ENCODE measurements at places on chromosomes 13 and 19. TPM values are rescaled to one million over a fixed set of nuclear protein-coding genes. Genes with fewer than 3 reads are reported as not detected.

- DNase-seq = no peak
Observed at GRCh38 chr13:84823528-84823927, 941.3 kb upstream of the SLITRK1 start.

- peak; percentile 74 for DNase-seq
Observed at GRCh38 chr19:58519087-58519354, 589 bp downstream of the ZBTB45 start.

GRCh38 chr19:19217099-19217498 lies 5.3 kb downstream of the NCAN start:
- peak; percentile 16 for DNase-seq

DNA sequence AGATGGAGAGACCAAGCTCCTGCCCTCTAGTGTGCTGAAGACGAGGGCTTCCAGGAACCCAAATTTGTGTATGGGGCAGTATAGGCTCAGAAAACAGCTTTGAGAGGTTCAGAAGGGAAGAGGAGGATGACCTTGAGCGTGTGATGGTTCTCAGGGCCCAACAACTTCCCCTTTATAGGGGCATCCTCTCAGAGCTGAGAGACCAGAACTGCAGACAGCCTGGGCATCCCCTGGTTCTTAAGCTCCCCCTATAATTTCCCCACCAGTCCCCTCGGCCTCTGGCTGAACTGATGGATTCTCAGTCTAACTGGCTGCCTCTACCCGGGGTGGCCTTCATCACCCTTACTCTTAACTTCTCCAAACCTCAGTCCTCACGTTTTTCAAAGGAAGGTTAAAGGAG lies 167.5 kb downstream of the URI1 start:
- no peak for DNase-seq

DNA sequence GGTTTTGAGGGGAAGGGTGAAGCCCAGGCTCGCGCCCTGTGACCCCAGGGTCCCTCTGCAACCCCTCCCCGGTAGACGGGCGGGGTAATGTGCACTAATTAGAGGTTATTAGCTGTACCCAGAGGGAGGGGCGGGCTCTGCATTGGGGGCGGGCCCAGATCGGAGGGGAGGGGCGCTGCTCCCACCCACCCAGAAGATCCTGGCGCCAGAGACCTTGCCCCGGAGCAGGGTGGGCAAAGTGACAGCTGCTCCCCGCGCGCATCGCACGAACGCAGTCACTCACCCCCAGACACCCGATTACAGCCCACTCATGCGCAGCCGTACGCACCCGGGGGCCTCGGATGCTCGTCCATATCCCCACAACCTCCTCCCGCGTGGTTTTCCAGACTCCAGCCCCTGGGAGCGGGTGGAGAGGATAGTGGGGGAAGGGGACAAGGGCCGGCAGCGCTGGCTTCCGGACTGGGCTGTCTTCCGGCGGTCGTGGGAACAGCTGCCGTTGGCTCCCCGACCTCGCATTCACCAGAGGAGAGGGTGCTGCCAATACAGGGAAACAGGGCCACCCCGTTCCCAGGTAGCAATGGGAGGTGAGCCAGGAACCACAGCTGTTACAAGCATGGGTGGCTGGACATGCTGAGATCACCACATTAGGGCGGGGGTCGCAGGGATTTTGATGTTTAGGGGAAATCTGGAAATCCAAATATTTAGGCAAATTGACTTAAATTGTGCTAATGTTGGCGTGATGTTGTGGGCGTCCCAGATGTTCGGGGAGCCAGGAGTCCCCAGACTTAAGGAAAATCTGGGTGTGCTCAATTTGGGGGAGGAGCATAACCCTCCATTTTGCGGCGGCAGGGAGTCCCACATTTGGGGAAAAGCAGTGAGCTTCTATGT lies 2.9 kb upstream of the HOOK2 start:
- peak; percentile 75 for DNase-seq

- no peak for DNase-seq
Observed at GRCh38 chr19:29170554-29170953, 42.4 kb downstream of the UQCRFS1 start.

DNA sequence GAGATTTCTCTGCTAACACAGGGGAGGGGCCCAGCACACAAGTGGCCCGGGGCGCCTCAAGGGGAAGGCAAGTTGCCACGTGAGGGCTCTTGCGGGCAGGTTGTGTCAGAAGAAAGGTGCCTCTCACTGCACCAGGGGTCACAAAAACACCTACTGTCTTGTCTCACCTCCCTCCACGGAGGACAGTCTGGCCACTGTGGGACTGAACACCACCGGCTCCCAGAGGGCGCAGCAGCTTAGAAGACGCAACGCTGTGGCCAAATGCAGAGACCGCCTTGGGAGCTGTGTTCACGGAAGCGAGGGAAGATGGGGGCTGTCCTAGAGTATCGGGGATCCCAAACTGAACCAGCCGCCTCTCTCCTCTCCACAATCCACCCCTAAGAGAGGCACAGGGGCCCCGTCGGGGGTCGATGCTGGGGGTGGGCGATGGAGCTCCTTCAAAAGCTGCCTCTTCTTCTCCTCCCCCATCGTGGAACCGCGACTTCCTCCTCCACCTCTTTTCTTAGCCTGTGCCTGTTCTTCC lies 177.5 kb downstream of the FOXO1 start:
- DNase-seq = no peak

GRCh38 chr13:112616586-112617362 lies 28.8 kb upstream of the TUBGCP3 start:
- DNase-seq = peak; percentile 52

DNA sequence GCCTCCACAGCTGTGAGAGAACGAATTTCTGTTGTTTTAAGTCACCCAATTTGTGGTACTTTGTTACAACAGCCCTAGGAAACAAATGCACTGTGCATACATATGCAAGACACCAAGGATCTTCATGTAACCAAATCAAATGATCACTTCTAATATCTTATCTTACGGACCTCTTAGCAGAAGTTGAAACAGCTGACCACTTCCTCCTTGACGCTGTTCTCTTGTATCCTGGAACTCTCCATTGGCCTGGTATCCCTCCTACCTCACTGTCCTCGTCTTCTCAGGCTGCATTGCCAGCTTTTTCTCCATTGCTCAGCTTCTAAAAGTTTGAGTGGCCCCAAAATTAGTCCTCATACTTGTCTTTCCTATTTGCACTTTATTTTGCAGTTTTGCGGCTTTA lies 200.4 kb downstream of the DLEU7 start:
- DNase-seq = no peak

The F7 gene
- under 0.01 TPM for total RNA-seq

The CC2D1A gene
- 3.9 TPM for total RNA-seq

GRCh38 chr13:40589285-40590109 lies 76.9 kb downstream of the FOXO1 start:
- DNase-seq = no peak

The SRRM5 gene
- total RNA-seq = not detected

- no peak for DNase-seq
Observed at GRCh38 chr13:20567881-20568528, 1.0 kb downstream of the IFT88 start.

The PRSS57 gene
- not detected for total RNA-seq

- no peak for DNase-seq
Observed at GRCh38 chr19:1956868-1957492, 16.0 kb downstream of the CSNK1G2 start.

The KLK7 gene
- not detected for total RNA-seq

- no peak for DNase-seq
Observed at GRCh38 chr13:38743466-38743865, 56.6 kb downstream of the FREM2 start.

The ZNF135 gene
- 1.9 TPM for total RNA-seq

The F10 gene
- total RNA-seq = 7.2 TPM

DNA sequence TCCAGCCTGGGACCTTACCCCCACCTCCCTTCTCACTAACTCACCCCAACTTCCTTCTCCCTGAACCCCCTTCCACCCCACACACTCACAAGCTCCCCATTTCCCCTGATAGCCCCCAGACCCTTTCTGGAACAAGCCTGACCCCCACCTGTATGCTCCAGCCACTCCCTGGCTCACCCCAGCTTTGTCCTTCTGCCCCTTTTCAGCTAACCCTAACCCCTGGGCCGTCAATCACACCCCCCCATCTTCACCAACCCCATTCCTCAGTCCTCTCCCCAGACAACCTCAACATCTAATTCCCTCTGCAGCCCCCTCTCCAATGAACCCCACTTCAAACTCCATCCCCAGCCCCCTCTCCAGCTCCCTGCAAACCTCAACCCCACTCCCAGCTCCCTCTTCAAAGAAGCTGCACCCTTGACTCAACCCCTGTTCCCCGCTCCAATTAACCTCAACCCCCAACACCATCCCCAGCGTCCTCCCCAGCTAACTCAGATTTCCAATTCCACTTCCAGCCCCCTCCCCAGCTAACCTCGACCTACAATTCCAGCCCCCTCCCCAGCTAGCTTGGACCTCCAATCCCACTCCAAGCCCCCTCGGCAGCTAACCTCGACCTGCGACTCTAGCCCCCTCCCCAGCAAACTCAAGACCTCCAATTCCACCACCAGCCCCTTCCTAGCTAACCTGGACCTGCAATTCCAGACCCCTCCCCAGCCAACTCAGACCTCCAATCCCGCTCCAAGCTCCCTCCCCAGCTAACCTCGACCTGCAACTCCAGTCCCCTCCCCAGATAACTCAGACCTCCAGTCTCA lies 929 bp downstream of the GNG7 start:
- DNase-seq = no peak

GRCh38 chr13:97243915-97244781 lies 22.0 kb downstream of the MBNL2 start:
- DNase-seq = no peak

- DNase-seq = no peak
Observed at GRCh38 chr19:16258440-16258903, 60.8 kb downstream of the AP1M1 start.

- no peak for DNase-seq
Observed at GRCh38 chr13:113329656-113330312, 32.7 kb downstream of the LAMP1 start.

The ZNF729 gene
- not detected for total RNA-seq
